Activated naive CD8-positive, alpha-beta T cell treated with anti-CD3 and anti-CD28 coated beads, Interleukin-2, amount 50 U/mL, for 24 hours (primary cell): ENCODE measurements at places on chromosomes 16 and 17.

DNA sequence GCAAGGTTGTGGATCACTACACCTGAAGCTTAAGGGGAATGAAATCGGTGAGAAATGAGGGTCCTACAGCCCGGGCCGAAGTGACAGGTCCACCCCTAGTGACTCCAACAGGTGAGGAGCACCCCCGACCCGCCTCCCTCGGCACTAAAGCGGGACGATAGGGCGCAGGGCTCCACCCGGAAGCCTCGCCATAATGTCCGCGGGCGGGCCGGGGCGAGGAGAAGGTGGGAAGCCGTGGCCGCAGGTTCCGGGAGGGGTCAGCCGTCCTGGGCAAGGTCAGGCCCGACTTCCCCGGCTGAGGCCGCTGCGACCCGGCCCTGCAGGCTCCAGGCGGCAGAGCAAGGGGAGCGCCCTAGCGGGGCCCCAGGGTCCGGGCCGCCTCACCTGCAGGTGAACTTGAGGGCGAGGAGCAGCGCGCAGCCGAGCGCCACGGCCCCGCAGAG lies 543 bp downstream of the TXNDC11 start:
- peak; percentile 56 for DNase-seq

GRCh38 chr16:426115-426905 lies 861 bp downstream of the RAB11FIP3 start:
- DNase-seq, result peak; percentile 18

DNA sequence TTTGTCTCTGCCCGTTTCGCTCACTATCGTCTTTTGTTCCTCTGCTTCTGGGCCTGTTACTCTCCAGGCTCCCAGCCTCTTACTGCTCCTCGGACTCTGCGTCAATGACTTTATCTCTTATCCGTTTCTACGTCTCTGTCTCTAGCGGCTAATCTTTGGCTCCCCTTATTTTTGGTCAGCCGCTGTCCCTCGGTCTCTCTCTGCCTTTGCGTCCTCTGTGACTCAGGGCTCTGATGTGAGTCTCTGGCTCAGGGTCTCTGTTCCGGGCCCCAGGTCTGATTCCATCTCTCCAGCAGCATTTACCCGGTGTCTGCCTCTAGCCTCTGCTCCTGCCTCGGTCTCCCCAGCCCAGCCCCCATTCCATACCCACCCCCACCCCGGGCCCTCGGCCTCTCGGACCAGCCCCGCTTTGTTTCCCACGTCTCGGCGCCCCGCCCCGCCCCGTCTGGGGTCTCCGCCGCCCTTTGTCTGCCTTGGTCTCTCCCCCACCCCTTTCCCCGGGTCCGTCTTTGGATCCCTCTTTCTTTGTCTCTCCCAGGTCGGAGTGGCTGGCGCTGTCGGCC lies 547 bp upstream of the ZNF48 start:
- no peak for DNase-seq

DNA sequence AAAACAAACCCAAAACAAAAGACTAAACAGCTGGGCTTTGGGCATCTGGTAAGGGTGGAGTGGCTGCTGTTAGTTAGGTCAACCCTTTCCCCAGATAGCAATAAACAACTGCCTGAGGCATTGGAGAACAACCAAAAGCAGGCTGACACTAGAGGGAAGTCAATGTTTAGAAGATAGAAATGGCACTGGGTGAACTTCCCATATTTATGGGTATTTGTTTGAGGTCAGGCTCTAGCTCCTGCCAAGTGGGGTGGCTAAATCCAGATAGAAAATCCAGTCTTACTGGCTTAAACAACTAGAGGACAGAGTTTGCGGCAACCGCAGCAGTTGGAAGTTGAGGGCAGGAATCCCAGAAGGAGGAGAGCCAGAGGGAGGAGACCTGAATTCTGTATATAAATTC lies 79.4 kb downstream of the SDK2 start:
- no peak for DNase-seq

DNA sequence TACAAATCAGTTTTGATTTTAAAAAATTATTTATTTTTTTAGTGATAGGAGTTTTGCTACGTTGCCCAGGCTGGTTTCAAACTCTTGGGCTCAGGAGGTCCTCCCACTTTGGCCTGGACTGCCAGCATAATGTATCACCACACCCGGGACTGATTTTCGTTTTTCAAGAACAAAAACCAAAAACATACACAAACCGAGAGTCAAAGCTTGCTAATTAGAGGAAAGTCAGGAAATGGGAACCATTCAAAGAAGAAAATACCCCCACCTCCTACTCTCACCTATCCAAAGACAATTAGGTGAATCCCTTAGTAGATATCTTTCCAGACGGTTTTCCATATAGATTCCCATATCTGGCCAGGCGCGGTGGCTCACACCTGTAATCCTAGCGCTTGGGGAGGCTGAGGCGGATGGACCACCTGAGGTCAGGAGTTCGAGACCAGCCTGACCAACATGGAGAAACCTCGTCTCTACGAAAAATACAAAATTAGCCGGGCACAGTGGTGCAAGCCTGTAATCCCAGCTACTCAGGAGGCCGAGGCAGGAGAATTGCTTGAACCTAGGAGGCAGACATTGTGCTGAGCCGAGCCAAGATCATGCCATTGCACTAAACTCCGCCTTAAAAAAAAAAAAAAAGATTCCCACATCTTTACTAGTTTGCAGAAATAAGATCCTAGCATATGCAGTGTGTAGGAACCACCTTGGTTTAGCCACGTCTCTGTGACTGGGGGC lies 883 bp upstream of the SPN start:
- DNase-seq, result no peak

GRCh38 chr17:81231121-81231645 lies 7.7 kb downstream of the TEPSIN start:
- no peak for DNase-seq

DNA sequence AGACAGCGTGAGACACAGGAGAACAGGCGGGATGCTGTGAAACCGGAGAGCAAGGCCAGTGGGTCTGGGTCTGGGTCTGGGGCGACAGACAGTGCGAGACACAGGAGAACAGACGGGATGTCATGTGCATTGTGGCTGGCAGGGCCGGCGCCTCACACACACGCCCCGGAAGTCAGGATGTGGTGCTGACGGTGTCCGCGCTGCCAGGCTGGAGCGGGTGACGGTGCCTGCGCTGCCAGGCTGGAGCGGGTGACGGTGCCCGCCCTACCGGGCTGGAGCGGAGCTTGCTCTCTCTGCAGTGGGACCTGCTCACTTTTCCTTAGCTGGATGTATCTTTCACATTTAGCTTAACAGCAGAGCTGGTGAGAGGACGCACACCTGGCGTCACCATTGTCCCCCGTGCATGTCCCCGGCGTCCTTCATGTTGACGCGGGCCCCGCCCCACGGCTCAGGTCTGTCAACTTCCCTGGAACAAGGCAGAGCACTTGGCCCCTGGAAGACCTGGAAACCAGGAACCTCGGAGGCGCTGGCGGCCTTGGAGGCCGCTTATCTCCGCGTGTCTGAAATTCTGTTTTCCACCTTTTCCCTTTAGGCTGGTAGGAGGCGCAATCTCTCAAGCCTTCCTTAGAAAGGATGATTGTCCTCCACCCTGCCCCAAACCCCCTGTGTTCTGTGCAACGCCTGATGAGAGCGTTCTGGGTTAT lies 43.0 kb upstream of the ZNF750 start:
- DNase-seq, result peak; percentile 74

GRCh38 chr16:24771132-24771778 lies 41.8 kb downstream of the TNRC6A start:
- no peak for DNase-seq

DNA sequence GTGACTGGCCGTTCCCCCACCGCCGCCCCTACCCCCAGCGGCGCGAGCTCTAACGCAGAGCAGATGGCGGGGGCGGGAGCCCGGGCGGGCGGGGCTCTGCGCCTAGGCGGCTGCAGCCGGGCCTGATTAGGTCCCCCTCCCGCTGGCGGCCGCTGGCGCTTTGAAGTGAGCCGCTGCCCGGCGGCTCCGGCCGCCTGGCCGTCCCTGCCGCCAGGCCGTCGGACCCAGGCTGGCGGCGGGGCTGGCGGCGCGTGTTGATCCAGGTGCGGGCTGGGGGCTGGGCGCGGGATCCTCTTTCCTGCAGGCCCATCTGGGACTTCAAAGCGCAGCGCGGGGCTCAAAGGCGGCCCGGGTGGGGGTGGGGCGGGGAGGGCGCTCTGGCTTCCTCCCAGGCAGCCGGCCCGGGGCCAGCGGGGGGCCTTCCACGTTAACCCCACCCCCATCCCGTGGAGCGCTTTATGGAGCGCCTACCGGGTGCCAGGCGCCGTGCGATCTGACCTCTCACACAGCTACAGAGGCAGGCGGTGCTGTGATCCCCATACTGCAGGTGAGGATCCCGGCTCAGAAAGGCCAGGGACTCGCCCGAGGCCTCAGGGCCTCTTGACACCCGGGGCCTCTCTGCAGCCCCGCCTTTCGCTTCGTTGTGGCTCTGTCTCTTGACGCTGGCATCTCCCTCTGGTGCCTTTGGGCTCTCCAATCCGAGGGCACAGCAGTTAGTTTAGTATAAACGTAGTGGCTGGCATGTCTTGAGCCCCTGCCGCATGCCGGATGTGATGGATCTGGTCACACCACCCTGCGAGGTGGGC lies 80.0 kb upstream of the NKD1 start:
- DNase-seq, result peak; percentile 8

GRCh38 chr17:29061036-29061435 lies 18.1 kb downstream of the PIPOX start:
- no peak for DNase-seq

DNA sequence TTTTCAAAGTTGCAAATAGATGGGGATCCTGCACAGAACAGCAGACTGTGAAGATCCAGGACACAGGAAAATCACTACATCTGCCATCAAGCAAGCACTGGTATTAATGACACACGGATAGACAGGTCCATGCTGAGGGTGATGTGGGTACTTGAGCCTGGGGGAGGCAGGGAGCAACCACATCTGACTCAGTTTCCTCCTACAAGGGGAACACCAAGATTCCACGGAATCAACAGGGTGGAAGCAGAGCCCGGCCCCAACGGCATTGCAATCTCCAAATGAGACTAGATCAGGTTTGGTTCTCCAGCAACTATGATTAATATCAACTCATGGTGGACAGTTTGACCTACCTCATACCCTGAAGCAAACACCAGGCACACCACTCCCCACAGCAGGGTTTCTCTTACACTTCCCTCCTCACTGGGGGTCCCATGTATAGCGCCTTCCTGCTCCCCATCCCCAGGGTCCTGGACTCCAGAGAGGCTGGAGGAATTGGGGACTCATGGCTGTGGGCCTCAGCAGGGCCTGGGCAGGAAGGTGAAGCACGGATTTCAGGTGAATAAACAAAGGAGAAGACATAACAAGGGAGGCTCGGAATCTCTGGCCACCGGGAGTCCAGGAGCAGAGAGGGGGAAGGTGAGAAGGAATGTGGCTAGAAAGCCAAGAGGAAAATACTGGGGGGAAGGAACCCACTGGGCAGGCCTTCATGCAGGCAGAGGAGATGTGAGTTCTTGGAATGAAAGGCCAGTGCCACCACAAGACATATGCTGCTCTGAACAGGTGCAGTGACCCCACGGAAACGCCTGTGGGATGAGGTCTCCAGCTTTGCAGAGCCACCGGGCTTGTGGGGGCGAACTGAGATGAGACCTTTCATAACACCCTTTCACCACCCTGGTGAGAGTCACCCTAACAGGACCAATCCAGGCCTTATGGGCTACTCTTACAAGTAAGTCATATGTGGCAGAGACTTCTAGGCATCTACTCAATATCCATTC lies 29.5 kb upstream of the PIK3R6 start:
- DNase-seq, result no peak

DNA sequence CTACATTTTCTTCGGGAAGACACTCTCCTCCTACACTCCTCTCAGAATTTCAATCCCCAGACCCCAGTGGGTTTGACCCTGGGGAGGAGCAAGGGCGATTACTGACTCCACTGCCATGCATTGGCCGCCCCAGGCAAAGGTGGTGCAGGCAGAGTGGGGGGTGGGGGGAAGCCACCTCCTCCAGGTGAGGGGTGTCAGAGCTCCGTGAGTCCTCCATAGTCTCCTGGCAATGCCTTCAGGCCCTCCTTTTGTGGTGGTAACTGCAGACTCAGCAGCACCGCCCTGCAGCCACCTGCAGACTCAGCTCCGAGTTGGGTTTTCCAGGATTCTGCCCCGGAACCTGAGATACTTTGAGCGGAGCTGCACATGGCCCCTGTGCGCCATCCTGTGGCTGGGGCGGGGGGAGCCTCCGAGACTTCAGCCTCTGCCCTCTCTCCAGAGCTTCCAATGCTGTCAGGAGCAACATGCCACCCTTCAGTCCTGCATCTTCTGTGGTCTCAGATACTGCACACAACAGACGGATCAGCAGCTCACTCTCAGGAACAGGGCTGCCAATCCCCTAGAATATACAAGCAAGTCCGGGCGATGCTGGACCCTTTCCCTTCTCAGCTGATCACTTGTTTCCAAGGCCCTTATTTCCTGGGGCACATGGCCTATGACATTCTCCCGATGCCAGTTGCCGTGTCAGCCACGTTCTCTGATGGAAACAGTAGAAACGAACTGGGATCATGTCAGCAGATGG lies 2.4 kb upstream of the SLC47A2 start:
- DNase-seq, result no peak

DNA sequence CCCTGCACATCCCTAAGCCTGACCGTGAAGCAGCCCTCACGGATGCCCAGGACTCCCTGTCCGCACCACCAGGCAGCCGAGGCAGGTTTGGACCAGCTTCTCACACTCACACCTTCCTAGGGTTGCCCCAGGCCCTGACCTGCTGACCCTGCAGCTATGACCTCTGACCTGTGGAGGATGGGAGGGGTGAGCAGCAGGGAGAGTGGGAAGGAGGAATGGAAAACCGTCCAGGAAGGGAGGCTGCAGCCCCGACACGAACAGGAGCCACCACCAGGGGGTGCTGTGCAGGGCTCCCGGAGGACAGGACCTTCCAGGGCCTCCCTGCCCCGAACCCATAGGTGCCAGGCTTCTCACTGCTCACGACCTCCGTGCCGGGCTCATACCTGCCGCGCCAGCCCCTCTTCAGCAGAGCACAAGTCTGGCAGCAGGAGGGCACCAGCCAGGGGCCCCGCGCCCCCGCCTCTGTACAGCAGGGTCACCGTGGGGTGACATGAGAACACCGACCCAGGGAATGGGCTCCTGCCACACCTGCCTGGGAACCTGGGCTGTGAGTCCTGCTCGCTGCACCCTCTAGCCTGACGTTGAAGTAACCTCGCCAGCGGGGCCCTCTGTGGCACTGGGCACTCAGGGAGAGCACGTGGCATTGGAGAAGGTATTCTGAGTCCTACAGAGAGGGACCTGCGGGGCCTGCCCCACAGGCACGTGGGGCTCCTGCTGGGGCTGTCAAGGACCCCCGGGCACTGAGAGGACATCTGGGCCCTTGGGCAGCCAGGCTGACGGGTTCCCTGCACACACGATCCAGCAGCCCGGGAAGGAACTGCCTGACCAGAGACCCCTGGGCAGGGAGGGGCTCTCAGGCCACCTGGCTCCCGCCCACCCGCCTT lies 37.6 kb downstream of the CTU2 start:
- DNase-seq, result peak; percentile 86

- no peak for DNase-seq
Measured at GRCh38 chr17:82791532-82791931, 39.7 kb downstream of the TBCD start.

GRCh38 chr17:78972507-78973105 lies 7.1 kb downstream of the LGALS3BP start:
- no peak for DNase-seq

DNA sequence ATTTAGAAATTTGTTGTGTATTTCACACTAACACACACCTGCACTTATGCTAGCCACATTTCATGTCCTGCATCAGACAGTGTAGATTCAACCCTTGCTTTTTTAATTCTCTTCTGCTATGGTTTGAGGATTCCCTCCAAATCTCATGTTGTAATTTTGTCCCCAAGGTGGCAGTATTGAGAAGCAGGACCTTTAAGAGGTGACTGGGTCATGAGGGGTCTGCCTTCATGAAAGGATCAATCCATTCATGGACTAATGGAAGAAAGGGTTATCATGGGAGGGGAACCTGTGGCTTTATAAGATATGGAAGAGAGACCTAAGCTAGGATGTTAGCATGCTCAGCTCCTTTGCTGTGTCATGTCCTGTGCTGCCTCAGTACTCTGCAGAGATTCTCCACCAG lies 1032.2 kb downstream of the CDH11 start:
- DNase-seq, result no peak
